ENCODE measurements at places on chromosomes 4 and X.

GRCh38 chrX:119759248-119759766 is 919 bp downstream of the SOWAHD start:
- DNase-seq, result no peak

DNA sequence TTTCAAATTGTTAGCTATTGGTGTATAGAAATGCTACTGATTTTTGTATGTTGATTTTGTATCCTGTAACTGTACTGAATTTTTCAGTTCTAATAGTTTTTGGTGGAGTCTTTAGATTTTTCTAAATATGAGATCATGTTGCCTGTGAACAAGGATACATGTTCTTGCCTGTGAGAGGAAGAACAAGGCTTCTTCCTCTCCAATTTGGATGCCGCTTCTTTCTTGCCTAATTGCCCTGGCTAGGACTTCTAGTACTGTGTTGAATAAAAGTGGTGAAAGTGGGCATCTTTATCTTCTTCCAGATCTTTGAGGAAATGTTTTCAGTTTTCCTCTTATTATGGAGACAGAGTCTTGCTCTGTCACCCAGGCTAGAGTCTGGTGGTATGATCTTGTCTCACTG is 16.2 kb upstream of the NAP1L5 start:
- no peak for DNase-seq

DNA sequence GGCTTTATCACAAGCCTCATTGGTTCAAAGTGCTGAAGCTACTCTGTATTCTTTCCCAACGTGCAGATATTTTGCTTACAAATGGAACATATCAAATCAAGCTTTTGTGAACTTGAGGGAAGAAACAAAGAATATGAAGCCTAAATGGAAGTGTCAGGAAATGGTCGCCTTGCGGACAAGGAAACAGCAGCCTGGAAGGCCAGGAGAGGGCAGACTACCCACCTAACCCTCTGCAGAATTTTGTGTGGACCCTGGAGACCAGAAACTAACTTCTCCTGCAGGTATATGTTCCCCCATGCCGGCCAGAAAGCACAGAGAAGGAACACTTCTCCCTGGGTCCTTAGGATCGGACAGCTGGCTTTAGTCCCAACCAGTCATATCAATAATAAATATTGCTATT is 1425.8 kb downstream of the PCDH7 start:
- no peak for DNase-seq

DNA sequence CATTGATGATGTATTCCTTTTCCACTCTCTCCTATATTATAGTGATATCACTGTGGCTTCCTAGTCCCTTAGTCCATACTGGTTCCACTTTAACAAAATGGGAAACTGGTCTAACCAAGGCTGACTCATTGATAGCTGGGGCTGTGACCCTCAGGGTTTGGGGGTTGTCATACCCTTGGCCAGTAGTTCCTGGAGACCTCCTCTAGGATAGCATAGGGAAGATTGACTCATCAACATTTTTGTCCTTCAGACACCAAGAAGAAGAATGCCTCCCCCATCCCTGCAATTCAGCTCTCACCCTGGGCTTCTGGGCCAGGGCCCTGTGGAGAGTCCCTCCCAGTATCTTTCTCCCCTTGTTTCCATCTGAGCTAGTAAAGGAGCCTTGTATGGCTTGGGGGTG is 68.8 kb upstream of the PRPS1 start:
- DNase-seq, result no peak

DNA sequence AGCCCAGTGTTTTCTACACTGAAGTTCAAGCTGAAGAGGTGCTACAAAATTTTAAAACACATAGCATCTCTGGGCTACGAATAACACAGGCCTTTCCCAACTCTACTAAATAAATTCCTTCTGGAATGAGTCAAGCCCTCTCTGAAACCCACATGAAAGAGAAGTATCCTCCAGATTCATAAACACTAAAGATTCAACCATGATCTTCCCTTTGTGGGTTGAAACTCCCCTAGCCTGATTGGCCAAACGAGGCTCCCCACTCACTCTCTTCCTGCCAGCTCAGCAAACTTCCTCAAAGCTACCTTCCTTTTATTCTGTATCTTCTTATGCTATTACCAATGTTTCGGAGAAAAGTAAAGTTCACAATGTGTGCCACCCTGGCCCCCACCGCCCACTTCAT is 95.4 kb downstream of the NKX6-1 start:
- DNase-seq, result no peak

DNA sequence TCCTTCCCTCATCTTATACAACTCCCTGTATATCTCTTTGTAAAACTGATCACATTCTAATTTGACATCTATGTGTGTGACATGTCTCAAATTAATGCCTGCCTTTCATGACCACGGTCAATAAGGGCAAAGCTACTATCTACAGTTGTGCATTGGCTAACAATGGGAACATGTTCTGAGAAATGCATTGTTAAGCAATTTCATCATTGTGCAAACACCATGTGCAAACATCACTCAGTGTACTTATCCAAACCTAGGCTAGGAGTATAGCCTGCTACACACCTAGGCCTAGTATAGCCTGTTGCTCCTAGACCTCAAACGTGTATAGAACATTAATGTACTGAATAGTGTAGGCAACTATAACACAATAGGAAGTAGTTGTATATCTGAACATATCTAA is 95.0 kb downstream of the BANK1 start:
- DNase-seq, result no peak

DNA sequence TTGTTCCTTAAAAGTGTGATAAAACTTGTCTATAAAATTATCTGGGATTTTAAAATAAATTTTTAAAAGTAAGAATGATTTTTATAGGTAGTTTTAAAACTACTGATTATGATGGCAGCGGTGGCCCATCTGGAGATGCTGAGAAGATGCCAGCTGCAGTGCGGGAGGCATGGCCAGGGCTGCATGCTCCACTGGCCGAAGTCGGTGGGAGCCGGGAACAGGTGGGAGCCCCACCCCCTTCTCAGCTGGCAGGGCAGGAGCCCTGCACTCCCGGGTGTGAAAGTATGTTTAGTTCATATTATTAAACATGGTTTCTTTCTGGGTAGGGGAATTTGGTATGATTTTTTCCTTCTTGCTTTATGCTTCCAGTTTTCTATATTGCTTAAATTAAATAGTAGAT is 63.8 kb downstream of the CORIN start:
- no peak for DNase-seq

DNA sequence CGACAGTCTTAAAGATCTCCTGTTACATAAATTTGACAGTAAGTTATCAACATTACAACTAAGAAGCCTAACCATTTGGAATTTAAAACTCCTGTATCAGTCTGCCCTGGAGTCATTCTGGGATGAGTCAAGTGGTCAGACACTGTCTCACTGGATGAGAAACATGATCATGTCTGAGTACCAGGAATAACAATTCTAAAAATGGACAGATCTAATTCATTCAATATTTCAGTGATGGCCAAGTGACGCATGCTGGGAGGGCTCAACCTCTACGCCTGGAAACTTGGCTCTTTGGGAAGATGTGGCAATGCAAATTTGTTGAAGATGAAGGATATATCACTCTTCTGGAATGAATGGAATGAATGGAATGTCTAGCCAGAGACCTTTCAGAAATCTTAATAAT is 1427.2 kb downstream of the STIM2 start:
- DNase-seq, result peak; percentile 99

DNA sequence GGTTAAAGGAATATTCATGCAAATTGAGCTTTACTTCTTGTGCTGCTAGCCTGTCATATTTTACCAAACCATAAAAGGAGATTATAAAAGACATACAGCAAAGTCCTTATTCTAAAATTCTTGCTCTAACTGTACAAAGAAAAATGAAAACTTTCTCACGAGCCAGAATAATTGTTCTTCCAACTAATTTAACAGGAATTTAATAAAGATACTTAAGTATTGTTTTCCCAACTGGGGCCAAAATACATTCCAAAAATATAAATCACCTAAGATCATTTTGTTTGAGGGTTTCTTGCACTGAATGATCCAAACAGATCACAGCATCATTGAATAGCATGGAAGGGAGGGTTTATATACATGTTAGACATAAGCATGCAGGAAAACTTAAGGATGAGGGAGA is 127.1 kb upstream of the PCDH18 start:
- DNase-seq, result no peak

DNA sequence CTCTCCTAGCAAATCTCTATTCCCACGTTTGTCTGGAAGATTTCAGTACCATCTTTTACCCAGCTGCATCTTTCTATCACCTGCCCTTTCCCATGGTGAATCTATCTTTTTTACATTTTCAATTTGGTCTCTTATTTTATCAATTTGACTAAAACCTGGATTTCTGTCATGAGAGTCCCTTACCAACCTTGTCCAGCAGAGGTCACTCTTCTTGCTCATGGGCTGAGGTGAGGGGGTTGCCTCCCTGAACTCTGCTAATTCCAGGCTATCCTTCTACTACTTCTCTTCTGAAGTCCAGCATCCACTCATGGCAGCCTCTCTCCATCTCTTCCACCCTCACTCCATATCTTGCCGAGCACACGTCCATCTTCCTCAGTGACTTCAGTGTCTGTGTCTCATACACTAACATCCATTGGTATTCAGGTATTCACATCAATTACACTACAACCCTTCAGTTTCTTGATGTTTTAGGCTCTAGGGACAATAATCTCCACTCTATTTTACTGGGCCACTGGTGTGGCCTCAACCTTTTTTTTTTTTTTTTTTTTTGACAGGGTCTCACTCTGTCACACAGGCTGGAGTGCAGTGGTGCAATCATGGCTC is 17.8 kb upstream of the ZNF827 start:
- no peak for DNase-seq

DNA sequence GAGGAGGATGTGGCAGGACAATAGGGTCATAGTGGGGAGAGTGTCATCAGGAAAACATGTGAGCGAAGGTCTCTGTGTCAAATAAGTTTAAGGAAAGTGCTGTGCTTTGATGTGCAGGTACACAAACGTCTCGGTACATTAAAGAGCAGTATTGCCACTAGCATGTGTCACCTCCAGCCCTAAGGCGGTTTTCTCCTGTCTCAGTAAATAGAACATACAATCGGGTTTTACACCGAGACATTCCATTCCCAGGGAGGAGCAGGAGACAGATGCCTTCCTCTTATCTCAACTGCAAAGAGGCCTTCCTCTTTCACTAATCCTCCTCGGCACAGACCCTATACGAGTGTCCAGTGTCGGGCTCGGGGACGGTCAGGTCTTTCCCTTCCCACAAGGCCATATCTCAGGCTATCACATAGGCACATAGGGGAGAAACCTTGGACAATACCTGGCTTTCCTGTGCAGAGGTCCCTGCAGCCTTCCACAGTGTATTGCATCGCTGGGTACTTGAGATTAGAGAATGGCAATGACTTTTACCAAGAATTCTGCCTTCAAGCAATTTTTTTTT is 684.5 kb downstream of the PDHA2 start:
- no peak for DNase-seq

- no peak for DNase-seq
Measured at GRCh38 chrX:68838571-68838910, 9.7 kb downstream of the EFNB1 start.

DNA sequence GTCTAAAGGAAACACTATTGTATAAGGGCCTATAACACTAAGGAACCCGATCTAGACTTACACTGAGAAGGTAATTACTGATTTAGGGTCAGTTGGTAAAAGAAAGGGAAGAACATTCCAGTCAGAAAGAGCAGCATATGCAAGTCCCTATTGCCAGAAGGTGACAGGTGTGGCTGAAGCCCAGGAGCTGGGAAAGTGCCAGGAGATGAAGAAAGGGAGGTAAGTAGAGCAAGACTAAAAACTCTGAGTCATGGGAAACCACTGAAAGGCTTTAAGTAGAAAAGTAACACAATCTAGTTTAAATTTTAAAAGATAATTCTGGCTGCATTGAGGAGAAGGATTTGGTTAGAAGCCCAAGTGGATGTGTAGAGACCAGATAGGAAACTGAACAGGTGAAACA is 77.7 kb upstream of the INTU start:
- no peak for DNase-seq

DNA sequence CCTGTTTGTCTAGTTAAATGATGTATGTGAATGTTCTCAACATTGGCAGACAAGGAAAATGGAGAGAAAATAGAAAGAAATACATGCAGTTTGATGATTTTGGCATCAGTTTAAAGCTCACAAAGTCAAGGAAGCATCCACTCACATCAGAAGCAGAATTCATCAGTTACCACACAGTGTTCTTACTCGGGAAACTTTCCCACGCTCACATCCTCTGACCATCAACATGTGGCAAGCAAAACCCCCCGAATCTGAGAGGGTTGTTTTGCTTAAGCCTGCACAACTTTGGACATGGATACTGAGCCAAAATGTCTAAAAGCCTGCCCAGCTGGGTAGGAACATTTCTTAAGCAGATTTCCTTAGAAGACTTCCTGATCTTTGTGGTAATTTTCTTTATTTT is 407.6 kb downstream of the ANKRD50 start:
- DNase-seq, result no peak

- no peak for DNase-seq
Measured at GRCh38 chr4:146146918-146147317, 28.6 kb upstream of the LSM6 start.

DNA sequence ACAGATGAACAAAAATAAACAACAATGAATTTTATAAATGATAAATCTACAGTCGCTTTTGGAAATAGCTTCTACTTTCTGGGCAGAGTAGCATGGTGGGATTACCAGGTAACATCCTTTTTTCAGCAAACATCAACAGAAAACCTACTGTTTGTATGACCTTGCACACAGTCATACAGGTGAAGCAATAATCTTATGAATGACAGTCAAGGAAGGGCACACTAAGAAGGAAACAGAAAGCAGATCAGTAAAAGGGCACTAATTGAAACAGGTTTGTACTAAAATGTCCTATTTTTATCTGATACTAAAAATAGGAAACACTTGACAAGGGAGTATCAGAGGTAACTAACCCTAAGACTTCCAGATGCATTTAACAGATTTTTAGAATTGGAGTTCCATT is 108.9 kb downstream of the DLG3 start:
- DNase-seq, result no peak

DNA sequence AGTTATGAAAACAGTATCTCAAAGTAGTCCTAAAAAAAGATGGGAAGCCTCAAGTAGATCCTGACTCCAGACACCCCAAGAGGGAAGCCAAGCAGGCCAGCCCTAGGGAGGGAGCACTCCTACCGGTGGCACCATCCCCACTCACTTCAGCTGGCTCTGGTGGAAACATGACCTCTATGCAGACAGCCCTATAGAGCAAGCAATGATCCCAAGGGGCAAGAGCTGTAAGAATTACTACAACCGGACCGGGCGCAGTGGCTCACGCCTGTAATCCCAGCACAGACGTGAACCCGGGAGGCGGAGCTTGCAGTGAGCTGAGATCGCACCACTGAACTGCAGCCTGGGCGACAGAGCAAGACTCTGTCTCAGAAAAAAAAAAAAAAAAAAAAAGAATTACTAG is 5.7 kb downstream of the LETM1 start:
- no peak for DNase-seq

- no peak for DNase-seq
Measured at GRCh38 chr4:144750348-144750747, 104.4 kb downstream of the HHIP start.
